ENCODE measurements at places on chromosomes 12 and 14. TPM values are rescaled to one million over a fixed set of nuclear protein-coding genes. Genes with fewer than 3 reads are reported as not detected.

SUDS3 gene
- total RNA-seq, result 49.4 TPM

NR4A1 gene
- total RNA-seq, result 18.3 TPM

ARHGAP9 gene
- total RNA-seq, result 2.9 TPM

TAS2R7 gene
- not detected for total RNA-seq

LAG3 gene
- total RNA-seq, result 0.21 TPM

ANKRD33 gene
- total RNA-seq, result not detected

NTF3 gene
- total RNA-seq, result 11.3 TPM

TDRD9 gene
- 0.95 TPM for total RNA-seq

DCP1B gene
- total RNA-seq, result 16.7 TPM

PMCH gene
- total RNA-seq, result not detected

TTC7B gene
- 20.0 TPM for total RNA-seq

HEATR5A gene
- 74.8 TPM for total RNA-seq

PRKCH gene
- total RNA-seq, result 53.6 TPM

LMNTD1 gene
- total RNA-seq, result 2.3 TPM

LGALS3 gene
- 81.3 TPM for total RNA-seq

GARIN6 gene
- not detected for total RNA-seq

UNC79 gene
- total RNA-seq, result 1.1 TPM

PTPRQ gene
- total RNA-seq, result 16.3 TPM

DUSP6 gene
- total RNA-seq, result 77.1 TPM

ATXN2 gene
- 75.9 TPM for total RNA-seq

CCDC175 gene
- total RNA-seq, result 0.74 TPM

EMC9 gene
- 5.0 TPM for total RNA-seq

INSM2 gene
- total RNA-seq, result 0.11 TPM

GALNT9 gene
- 2.4 TPM for total RNA-seq

FOXG1 gene
- not detected for total RNA-seq

ACOT6 gene
- total RNA-seq, result not detected

RHOF gene
- total RNA-seq, result 11.7 TPM

VRTN gene
- not detected for total RNA-seq

PLA2G1B gene
- 0.90 TPM for total RNA-seq

RPL10L gene
- total RNA-seq, result not detected

SOAT2 gene
- total RNA-seq, result not detected

CFAP54 gene
- 6.8 TPM for total RNA-seq

SDR39U1 gene
- total RNA-seq, result 12.3 TPM

ARF6 gene
- 49.1 TPM for total RNA-seq

TAS2R10 gene
- 7.8 TPM for total RNA-seq

METTL3 gene
- 64.4 TPM for total RNA-seq

ZBTB39 gene
- 6.8 TPM for total RNA-seq

JDP2 gene
- 24.6 TPM for total RNA-seq

RASSF8 gene
- 63.1 TPM for total RNA-seq

SMIM41 gene
- 3.4 TPM for total RNA-seq

PDZRN4 gene
- 11.5 TPM for total RNA-seq

AEBP2 gene
- 77.0 TPM for total RNA-seq

HOXC6 gene
- total RNA-seq, result 1.5 TPM

ORAI1 gene
- total RNA-seq, result 5.9 TPM

CD69 gene
- total RNA-seq, result 13.7 TPM

DAO gene
- not detected for total RNA-seq

APOLD1 gene
- 27.0 TPM for total RNA-seq

MGP gene
- total RNA-seq, result 487 TPM

FAM90A1 gene
- total RNA-seq, result not detected

TCL1B gene
- not detected for total RNA-seq

CCDC177 gene
- 0.05 TPM for total RNA-seq

APPL2 gene
- total RNA-seq, result 51.0 TPM

PRIMA1 gene
- total RNA-seq, result 1.3 TPM

IL22 gene
- total RNA-seq, result not detected

Data from urinary bladder (tissue), 4 donors.